ENCODE measurements at places on chromosomes 16 and 17. TPM values are rescaled to one million over a fixed set of nuclear protein-coding genes. Genes with fewer than 3 reads are reported as not detected.

MYH2 gene
- polyA plus RNA-seq: 0.18 TPM

TRIM37 gene
- polyA plus RNA-seq: 14.1 TPM

LRRC37A gene
- polyA plus RNA-seq: 2.0 TPM

PRDM7 gene
- 0.09 TPM for polyA plus RNA-seq

SLC5A10 gene
- polyA plus RNA-seq: 0.52 TPM

ADPRM gene
- polyA plus RNA-seq: 26.2 TPM

SLFN14 gene
- 0.02 TPM for polyA plus RNA-seq

IL17C gene
- polyA plus RNA-seq: 0.09 TPM

GAST gene
- 77.6 TPM for polyA plus RNA-seq

TMEM98 gene
- polyA plus RNA-seq: 6.6 TPM

STUB1 gene
- polyA plus RNA-seq: 122 TPM

PPP1R1B gene
- 1.3 TPM for polyA plus RNA-seq

ASGR1 gene
- polyA plus RNA-seq: 3.3 TPM

PRSS8 gene
- polyA plus RNA-seq: 18.2 TPM

TLCD3B gene
- 0.68 TPM for polyA plus RNA-seq

TXNDC11 gene
- polyA plus RNA-seq: 46.4 TPM

APOBR gene
- 10.6 TPM for polyA plus RNA-seq

MYL11 gene
- polyA plus RNA-seq: 12.5 TPM

SCIMP gene
- polyA plus RNA-seq: 5.1 TPM

UMOD gene
- polyA plus RNA-seq: 0.84 TPM

KRTAP1-5 gene
- 0.05 TPM for polyA plus RNA-seq

AKAP10 gene
- 14.3 TPM for polyA plus RNA-seq

BRICD5 gene
- 21.3 TPM for polyA plus RNA-seq

RSAD1 gene
- 36.4 TPM for polyA plus RNA-seq

GAS7 gene
- polyA plus RNA-seq: 4.3 TPM

ABCC12 gene
- polyA plus RNA-seq: 0.02 TPM

WDR90 gene
- 22.6 TPM for polyA plus RNA-seq

PAQR4 gene
- polyA plus RNA-seq: 9.5 TPM

KIFC3 gene
- 9.2 TPM for polyA plus RNA-seq

CASKIN1 gene
- polyA plus RNA-seq: 0.48 TPM

CHAD gene
- 0.37 TPM for polyA plus RNA-seq

ZNF597 gene
- polyA plus RNA-seq: 2.3 TPM

BCL6B gene
- polyA plus RNA-seq: 2.4 TPM

CRYBA1 gene
- 0.34 TPM for polyA plus RNA-seq

ITGB3 gene
- polyA plus RNA-seq: 1.7 TPM

NUPR1 gene
- polyA plus RNA-seq: 294 TPM

MVP gene
- polyA plus RNA-seq: 165 TPM

MYLK3 gene
- 0.21 TPM for polyA plus RNA-seq

SPNS2 gene
- polyA plus RNA-seq: 16.1 TPM

FOXL1 gene
- 0.62 TPM for polyA plus RNA-seq

CRAMP1 gene
- polyA plus RNA-seq: 12.2 TPM

QRICH2 gene
- polyA plus RNA-seq: 7.3 TPM

TUBB3 gene
- 10.6 TPM for polyA plus RNA-seq

DPEP3 gene
- 0.23 TPM for polyA plus RNA-seq
